ENCODE measurements at places on chromosomes 6 and 20. TPM values are rescaled to one million over a fixed set of nuclear protein-coding genes. Genes with fewer than 3 reads are reported as not detected.

Gene C20orf202
- total RNA-seq = not detected

Gene RWDD2A
- 5.2 TPM for total RNA-seq

Gene OXT
- not detected for total RNA-seq

Gene KCNK16
- not detected for total RNA-seq

Gene TP53INP2
- 5.0 TPM for total RNA-seq

Gene ECT2L
- total RNA-seq = not detected

Gene LTB
- not detected for total RNA-seq

Gene POPDC3
- 13.7 TPM for total RNA-seq

Gene GSTA3
- not detected for total RNA-seq

Gene ADTRP
- total RNA-seq = 4.9 TPM

Gene DEF6
- 1.2 TPM for total RNA-seq

Gene ZC3H12D
- 0.30 TPM for total RNA-seq

Gene SNAI1
- 0.30 TPM for total RNA-seq

Gene NKX2-2
- not detected for total RNA-seq

Gene SNAP25
- 5.6 TPM for total RNA-seq

Gene C6orf163
- 0.59 TPM for total RNA-seq

Gene HDGFL1
- not detected for total RNA-seq

Gene HTR1E
- total RNA-seq = not detected

Gene TTLL9
- total RNA-seq = not detected

Gene CRISP2
- not detected for total RNA-seq

Gene KCNK5
- not detected for total RNA-seq

Gene APOM
- total RNA-seq = 0.89 TPM

Gene RHAG
- not detected for total RNA-seq

Gene SLC35B3
- 31.2 TPM for total RNA-seq

Gene TM9SF4
- 54.8 TPM for total RNA-seq

Gene TOMM6
- total RNA-seq = 52.3 TPM

Gene SLC2A10
- total RNA-seq = 64.5 TPM

Gene FRS3
- total RNA-seq = 1.2 TPM

Gene GPANK1
- 10.1 TPM for total RNA-seq

Gene PRR18
- not detected for total RNA-seq

Gene KHDC1L
- not detected for total RNA-seq

Gene LINC00237
- not detected for total RNA-seq

Gene BMP5
- total RNA-seq = not detected

Gene CD109
- total RNA-seq = 58.7 TPM

Gene FAM184A
- 0.18 TPM for total RNA-seq

Gene AK9
- total RNA-seq = 6.5 TPM

Gene IP6K3
- total RNA-seq = 1.1 TPM

Gene OR2W1
- total RNA-seq = not detected

Data from smooth muscle cell of the umbilical artery (primary cell).